CD4-positive, CD25-positive, alpha-beta regulatory T cell (primary cell): ENCODE measurements at places on chromosomes 12 and 14.

DNA sequence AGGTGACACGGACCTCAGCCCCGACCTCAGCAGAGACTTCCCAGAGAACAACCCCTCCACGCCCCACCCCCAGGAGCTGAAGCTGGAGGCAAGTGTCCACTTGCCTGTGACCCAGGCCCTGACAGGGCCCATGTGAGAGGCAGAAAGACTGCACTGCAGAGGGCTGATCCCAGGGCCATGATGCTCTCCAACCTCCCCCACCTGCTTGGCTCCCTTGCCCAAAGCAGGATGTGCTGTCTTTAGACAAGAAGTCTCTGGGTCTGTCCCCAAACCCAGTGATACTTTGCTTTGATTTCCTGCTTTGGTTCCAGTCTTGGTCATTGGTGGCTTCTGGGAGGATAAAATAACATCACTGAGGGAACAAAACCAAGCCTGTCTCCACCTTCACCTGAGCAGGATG, 59.4 kb downstream of the BCL11B start:
- peak; percentile 50 for DNase-seq

GRCh38 chr12:6754411-6754810, 1.5 kb upstream of the MLF2 start:
- DNase-seq = no peak

DNA sequence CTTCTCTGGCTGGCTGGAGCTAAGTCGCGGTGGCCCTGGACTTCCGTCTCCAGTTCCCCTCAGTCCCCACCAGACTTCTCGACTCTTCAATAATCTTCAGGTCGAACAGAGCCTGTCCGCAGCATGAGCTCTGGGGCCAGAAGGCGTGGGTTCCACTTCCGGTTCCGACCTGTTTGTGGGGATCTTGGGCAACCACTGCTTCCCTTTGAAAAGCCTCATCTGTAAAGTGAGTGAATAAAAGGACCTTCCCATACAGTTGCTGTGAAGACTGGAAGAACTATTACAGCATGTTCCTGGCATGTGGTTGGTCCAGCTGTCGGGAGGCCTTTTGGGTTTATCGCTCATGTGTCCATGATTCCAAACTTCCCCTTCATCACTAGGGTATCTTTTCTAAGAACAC, 19.4 kb downstream of the ADGRD1 start:
- no peak for DNase-seq

DNA sequence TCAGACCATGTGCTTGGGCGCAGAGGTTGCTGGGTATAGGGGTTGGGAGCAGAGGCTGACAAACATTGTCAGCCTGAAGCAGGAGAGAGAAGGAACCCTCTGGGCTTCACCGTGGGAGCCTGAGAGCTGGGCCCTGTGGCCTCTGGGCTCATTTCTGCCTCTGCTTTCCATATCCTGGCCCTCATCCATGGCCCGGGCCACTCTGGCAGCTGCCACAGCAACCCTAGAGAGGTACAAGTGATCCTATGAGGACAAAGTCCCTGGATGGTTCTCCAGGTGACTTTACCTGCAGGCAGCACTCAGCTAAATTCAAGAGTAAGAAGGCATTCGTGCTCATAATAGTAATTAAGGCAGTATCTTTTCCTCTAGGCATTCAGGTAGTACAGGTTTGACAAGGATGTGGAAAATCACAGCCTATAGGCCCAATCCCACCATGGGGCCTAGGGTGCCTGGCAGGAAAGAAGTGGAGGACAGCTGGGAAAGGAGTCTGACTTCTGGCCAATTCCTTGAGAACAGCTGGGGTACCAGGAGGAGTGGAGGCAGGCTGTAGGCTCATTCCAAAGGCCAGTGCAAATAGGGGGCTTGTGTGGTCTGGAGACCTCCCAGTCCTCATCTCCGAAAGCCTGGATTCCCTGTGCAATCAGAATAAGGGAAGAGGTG, 3.6 kb upstream of the TTC7B start:
- no peak for DNase-seq

DNA sequence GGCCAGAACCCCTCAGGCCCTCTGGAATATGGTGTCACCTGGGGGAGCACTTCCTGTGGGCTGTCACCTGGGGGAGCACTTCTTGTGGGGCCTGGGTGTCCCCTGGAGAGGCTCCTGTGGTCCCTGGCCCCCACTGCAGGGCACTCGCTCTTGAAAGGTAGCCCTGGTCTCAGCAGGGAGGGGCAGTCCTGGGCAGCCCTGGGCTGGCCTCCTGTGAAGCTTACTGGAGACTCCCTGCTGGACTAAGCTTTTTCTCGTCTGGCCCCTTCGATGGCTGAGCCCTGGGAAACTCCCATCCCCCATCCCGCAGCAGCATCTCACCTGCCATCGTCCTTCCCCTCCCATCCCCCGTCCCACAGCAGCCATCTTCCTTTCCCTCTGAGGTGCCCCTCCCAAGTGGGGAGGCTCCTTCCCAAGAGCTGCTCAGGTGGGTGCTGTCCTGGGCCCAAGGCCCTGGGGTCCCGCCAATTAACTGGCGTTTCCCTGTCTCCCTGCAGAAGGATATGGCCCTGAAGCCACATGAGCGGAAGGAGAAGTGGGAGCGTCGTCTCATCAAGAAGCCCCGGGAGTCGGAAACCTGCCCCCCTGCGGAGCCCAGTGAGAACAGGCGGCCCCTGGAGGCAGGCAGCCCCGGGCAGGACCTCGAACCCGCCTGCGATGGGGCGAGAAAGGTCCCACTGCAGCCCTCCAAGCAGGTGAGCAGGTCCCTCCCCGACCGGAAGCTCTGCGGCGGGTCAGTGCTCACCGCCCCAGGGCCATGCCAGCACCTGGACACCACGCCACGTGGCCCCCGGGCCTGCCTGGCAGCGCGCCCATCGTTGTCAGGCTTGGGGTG, 17.9 kb downstream of the FBRSL1 start:
- DNase-seq = no peak

DNA sequence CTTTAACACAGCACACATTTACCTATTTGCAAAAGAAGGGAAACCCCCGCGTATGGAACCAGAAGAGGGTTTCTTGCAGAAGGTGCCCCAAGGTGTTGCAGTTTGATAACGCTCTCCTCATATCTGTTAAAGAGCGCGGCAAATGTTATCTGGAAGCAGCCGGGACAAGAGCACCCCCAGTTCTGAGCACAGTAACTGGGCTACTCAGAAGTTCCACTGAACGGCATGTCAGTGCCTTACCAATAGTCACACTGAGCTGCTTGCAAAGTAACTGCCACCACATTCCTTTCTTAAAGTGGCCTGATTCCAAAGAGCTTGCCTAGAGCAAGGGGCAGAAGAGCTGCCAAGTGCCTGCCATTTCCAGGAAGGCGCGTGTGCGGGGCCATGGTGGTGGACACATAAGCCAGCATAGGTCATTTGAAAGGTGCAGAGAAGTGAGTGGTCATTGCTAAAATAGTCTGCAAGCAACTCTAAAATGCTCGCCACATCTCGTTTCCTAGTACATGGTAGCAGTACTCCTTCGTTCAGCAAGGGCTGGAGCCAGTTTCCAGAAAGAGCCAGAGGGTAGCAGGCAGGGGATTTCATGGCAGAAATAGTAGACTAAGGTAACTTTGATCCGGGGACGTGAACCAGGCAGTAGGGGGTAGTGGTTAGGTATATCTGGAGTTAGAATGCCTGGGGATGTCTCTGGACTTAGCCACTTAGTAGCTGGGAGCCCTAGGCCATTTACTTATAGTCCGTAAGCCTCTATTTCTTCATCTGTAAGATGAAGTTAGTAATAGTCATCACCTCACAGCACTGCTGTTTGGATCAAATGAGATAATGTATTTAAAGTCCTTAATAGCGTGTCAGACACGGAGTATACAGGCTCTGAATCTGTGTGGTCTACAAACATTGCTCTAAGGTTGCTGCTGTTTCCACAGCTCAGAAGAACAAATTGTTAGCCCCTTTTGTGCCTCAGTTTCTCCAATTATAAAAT, 37.6 kb downstream of the SPTB start:
- no peak for DNase-seq

DNA sequence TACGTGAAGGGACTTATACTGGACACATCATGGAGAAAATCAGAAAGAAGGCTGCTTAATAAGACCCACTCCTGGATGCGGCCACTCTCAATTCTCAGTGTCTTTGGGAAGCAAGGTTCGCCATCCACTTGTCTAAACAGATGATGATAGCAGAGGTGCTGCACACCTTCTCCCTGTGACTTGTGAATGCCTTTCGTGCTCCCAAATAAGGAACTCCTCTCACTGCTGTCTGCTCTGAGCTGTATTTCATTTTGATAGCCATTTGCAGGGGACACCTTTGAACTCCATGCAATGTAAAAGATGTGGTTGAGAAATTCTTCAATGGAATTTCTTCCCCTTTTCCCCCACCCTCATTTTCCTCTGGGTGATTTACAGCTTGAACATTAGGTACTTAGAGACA, 11.6 kb downstream of the RMST start:
- DNase-seq = no peak

DNA sequence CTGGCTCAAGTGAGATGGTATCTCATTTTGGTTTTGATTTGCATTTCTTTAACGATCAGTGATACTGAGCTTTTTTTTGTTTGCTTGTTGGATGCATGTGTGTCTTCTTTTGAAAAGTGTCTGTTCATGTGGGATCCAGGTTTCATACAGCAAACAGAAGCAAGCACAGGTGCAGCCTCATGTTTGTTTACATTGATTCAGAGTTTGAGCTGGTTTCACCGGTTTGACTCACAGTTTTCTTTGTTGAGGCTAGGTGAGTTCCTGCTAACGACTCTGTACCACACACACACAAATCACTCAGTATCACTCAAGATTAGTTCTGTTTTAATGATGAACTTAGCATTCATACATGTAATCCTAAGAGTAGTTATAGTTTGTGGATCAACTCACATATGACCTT, 3.7 kb downstream of the OR10G2 start:
- DNase-seq = no peak

GRCh38 chr14:32343926-32344430, 14.9 kb downstream of the AKAP6 start:
- DNase-seq = no peak

DNA sequence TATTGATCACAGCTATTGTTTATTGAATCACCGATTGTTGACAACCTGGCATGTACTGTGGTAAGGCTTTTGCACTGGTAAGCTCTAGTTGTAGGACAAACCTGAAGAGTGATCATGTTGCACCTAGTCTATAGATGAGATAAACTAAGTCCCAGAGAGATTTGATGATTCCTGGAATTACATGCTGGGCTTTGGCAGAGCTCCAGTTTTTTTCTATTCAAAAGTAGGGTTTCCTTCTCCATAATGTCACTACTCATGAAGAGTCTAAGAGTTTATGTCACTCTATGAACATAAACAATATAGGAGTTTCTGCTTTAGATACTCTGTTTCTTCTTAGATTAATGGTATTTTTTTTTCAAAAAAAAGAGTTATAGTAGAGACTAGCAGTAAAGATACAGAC, 72.0 kb downstream of the BMP4 start:
- DNase-seq = no peak

DNA sequence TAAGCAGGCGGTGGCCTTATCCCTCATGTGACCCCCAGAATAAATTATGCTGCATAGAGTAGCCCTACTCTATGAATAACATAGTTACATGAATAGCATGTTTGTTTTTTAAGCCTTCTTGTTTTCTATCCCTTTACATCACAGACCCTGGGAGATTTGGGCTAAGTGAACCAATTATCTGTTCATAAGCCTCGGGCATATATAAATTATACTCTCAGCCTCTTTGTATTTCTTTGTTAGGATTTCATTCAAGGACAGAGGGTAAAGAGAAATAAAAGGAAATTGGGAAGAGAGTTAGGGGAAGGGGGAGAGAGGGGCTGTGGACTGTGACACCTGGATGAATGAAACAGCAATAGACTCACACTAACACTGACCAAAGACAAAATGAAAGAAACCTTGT, 35.3 kb upstream of the RTRAF start:
- no peak for DNase-seq

DNA sequence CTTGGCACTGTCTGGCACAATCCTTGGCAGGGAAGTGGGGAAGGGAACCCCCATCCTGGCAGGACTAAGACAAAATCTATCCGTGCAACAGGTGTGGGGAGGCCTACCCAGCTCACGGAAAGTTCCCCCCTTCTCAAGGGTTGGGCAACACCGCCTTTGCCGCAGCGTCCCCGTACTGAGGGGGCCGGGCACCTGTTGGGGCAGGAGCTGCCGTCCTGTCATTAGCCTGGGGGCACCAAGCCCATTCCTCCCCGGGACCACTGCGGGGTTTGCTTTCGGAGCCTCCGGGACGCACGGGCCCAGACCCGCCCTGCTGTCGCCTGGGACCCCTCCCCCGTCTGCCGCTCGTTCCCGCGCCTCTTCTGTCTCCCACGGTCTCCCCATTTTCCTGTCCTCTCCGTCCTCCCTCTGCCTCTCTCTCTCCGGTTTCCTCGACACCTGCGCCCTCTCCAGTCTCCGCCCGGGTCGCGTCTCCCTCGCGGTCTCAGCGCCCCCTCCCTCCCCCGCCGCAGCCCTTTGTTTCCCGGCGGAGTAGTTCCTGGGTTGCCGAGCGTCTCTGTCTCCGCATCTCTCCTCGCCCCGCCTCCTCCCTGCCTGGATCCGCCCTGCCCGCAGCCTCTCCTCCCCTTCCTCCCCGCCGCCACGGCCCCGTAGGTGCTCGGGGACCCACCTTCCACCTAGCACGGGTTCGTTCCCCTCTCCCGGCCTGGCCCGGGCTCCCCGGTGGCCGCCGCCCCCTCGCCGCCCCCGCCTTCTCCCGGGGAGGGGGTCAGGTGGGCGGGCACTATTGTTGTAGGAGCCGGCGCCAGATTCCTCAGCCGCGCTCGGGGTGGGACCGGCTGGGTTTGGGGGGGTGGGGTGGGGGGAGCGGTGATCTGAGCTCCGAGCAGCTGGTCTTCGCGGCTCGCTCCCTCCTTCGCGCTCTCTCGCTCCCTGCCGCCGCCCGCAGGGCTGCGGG, at the start of gene CACNB3:
CACNB3 (plus strand) TSS at position 624 of the 958 bp plus-strand sequence. CDS start 434 bp downstream, outside the sequence.
- peak; percentile 75 for DNase-seq

- DNase-seq = no peak
These were observed 2.7 kb upstream of the BEST3 start for GRCh38 chr12:69701826-69702225.

- DNase-seq = no peak
These were observed 519.1 kb upstream of the FOXG1 start for GRCh38 chr14:28247491-28247890.

- peak; percentile 23 for DNase-seq
These were observed 1.5 kb upstream of the DIABLO start for GRCh38 chr12:122227341-122227740.

DNA sequence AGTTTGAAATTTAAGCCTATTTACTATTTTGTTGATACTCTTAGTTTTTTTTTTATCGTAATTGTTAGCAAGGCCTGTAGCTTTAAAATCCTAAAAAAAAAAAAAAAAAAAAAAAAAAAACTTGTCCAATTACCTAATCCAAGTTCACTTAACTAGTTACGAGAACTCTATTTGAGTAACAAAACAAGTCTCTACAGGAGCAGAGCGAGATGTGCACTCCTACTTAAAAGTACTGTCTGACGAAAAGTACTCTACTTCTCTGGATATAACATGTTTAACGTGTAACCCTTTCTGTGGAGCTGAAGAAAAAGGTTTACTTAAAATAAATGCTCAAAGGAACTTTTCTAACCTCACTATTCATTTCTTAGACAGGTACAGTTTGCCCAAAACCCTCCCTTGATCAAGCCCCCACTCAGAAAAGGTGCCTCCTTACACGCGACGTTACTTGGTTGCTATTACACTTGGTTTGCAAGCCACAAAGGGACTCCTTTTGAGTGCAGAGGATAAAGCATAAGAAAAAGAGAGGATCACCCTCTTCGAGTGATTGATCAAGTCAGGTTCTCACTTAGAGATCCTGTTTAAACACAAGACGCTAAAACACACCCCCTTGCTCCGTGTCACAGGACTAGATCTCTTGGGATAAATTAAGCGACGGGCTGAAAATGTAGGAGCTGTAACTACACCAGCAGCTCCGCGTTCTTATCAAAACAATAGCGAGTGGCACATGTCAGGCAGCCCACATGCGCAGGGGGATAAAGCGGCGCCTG, 2.2 kb downstream of the BAZ1A start:
- DNase-seq = no peak

- DNase-seq = no peak
These were observed 193.0 kb upstream of the PWP1 start for GRCh38 chr12:107492393-107493134.
